Mammary epithelial cell (primary cell): ENCODE measurements at places on chromosomes 16 and 17.

DNA sequence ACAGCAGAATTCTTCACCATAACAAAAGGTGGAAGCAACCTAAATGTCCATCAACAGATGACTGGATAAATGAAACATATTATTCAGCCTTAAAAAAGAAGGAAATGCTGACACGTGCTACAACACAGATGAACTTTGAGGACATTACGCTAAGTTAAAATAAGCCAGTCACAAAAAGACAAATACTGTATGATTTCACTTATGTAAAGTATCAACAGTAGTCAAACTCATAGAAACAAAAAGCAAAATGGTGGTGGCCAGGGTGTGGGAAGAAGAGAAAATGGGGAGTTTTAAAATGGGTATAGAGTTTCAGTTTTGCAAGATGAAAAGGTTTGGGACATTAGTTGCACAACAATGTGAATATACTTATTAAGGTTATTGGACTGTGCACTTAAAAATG, 49.8 kb upstream of the MTMR4 start:
- no peak for DNase-seq

- peak; percentile 71 for DNase-seq
These were observed 24.0 kb downstream of the LLGL2 start for GRCh38 chr17:75549246-75550138.

DNA sequence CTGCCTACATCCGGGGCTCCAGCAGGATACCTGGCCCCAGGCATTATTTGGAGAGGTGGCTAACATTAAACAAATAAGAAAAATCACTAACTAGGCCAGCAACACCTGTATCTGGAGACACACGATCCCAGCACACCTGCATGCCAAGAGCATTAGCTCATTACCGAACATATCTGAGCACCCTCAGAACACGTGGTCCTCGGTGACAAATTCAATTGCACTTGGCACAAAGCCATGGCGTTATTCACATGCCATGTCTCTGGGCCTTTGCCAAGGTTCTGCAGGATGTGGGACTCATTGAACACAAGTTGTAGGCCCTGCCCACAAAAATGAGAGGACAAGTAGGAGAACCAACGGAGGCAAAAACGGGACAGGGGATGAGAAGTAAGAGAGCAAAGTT, 552.3 kb downstream of the TOX3 start:
- peak; percentile 96 for DNase-seq

- DNase-seq = no peak
These were observed 7.9 kb upstream of the ZNF778 start for GRCh38 chr16:89209522-89210044.

DNA sequence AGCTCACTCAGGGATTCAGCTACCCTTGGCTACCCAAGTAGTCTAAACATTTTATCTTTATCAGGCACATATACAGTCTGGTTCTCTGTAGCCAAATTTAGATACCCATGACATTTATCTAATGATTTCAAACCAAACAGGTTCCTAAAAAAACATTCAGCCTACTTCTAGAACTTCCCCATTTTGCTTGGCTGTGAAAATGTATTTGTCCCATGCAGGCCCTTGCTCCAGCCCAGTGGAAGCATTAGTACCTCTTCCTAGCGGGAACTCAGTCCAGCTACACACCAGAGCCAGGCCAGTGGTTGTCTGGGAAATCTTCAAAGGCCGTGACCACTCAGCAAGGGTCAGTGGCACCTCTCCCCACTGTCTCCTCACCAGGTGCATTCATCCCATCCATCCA, 26.2 kb upstream of the NAGLU start:
- DNase-seq = no peak

DNA sequence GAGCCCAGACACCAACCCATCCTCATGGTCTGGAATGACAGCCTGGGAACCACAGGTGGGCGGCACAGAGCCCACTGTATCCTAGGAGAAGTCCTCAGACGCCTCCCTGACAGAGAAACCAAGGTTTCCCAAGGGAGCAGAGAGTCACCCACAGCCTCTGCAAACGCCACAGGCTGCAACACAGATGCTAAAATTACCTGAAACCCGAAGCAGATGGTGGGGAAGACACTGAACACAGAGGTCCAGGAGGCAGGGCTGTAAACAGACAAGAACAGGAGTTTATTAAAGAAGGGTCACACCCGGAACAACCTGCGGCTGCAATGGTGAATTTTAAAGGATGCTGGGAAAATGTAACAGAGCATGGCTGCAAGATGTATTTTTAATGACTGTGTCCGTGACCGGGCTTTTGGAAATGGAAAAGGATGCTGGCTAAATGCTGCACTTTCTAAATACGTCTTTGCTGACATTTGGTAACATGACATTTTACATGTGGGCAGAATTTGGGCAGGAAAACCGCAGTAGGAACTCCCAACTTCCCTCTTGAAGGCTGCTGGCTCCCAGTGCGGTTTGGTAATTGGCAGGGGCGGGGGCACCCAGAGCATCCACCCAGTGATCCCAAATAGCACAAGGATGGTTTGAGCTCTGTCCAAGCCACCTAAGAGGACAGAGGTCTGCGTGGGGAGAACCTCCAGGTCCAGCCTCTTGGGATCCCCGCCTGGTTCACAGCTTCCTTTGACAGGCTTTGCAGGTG, 13.1 kb downstream of the SLC38A8 start:
- DNase-seq = no peak
